ENCODE measurements at places on chromosomes 4 and X.

DNA sequence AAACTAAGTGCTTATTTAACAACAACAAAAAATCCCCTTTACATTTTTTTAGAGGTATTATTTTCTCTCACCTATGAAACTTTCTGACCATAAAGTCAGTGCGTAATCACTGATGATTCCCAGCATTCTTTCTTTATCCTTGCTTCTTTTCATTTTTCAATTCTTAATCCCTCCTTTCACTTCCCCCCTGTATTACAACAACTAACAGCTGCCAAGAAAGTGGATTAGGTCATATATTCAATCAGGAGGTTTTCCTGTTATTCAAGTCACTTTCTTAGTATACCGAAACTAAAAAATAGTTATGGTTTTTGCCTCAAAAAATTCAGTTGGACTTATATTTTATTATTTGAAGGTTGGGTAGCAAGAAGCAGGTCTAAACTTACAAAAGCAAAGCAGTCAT lies 2.1 kb upstream of the STAP1 start:
- DNase-seq, result no peak

DNA sequence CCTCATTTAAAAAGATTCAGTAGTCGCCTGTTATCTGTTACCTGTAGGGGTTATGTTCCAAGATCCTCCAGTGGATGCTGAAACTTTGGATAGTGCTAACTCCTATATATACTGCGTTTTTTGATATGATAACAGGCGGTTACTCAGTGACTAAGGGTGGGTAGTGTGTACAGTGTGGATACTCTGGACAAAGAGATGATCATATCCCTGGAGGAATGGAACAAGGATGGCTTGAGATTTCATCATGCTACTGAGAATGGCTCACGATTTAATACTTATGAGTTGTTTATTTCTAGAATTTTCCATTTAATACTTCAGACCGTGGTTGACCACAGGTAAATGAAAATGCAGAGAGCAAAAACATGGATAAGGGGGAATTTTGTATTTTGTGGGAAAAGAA lies 21.5 kb downstream of the FAM47E start:
- DNase-seq, result no peak

DNA sequence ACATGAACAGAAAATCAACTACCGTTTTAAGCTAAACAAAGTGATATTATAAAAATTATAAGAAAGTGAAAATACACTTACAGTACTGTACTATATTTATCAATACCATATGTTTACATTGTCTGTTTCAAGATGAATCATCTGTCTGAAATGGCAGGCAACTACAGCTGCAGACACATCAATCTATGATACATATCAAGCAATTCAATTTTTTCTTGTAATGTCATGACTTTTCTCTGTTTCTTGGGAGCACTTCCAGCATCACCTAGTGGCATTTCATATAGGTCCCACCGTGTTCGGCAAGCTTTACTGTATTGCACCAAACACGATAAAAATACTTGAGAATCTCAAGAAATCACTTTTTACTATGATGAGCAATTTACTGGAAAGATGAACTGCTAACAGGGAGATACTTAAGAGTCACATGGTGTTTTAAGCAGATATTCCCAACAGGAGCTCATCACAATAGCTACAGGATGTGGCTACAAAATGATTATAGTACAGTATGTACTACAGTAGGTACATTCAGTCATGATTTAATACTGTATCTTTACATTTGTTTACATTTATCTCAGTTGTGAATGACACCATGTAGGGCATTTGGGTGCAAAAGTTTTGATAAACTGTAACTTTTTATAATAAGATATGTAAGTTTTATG lies 207.4 kb downstream of the ADAM29 start:
- DNase-seq, result no peak

DNA sequence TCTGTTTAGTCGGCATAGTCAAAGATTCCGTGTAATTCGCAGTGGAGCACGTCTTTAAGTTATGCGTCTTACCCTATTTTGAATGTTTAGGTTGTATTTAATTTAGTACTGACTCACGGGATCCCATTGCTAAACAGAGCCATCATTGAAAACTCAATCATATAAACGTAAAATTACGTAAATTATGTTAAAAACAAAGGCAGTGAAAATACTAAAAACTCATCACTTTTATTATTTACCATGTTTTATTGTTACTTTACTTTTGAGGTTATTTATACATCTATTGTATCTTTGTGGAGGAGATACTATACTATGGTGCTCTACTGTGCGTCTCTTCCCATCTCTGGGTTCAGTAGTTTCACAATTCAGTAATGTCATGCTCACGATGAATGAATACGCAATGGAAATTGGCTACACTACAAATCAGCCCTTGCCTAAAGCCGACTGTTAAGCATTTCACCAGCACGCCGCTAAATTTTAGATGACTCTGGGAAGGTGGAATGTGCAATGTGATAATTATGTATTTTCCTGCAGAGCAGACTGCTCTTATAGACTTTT lies 944 bp downstream of the FUNDC2 start:
- peak; percentile 75 for DNase-seq

DNA sequence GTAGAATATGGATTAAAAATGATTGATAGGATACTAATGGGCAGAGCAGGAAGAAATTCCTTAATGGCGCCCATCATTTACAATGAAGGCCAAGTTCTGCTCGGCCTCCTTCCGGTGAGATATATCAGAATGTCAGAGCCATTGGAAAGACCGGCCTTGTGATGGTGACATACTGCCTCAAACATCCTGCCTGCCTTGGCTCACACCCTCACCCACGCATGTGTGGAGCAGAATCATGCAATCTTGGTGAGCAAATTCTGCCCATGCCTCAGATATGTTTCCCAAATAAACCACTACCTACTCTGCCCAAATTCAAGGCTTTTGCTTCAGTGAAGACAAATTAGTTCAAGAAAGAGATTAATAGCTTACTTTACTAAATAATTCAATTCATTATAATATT lies 163.3 kb downstream of the MID1 start:
- peak; percentile 16 for DNase-seq

DNA sequence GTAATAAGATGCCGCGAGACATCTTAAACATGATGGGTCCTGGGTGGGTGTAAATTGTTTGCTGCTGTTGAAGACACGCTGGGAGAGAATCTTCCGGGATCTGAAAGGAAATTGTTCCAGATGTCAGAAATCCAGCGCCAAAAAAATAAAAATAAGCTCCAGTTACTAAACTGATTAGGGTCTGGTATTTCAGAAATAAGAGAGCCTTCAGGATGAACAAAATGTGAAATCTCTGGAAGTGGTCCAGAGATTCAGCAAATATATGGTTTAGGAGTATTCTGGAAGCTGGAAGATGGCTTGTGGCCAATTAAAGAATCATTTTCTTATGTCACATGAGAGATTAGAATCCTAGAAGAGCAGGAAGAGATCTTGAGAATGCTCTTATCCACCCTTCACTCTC lies 75.8 kb upstream of the NHS start:
- no peak for DNase-seq

DNA sequence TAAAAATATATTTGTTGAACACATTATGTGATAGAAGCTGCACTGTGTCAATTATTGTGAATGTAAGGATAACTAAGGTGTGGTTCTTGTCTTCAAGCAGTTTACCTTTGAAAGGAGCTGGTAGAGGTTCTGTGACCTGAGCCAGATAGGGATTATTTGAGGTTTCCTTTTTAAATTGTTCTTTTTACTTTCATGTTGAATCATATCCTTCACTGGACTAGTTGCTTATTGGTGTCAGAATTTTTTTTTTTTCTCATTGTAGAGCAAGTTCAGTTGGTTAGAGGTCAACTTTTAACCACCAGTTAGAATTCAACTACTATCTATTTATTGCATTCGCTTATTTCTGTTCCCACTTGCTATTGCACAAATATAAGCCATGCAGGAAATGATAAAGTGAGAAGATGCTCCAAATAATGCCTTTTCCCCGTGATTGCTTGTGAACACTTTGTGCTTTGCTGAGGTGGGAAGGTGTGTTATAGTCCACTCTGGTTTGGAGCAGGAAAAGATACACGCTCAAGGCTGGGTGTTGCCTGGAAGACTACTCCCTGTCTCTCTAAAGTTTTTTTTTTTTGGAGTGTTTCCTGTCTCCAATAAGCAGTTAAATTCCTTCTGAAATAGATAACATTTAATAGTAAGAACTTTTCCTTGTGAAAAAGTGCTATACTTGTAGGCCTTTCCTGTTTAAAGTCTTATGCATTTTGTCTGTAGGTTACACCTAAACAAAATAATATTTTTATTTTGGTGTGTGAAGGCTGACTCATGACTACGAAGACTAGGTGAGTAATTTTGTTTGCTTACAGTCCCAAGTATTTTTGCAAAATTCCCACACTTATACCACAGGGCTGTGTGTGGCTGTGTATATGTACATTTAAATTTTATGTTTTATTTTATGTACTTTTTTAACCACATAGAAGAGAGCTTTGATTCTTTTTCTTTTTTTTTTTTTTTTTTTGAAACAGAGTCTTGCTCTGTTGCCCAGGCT lies 83.8 kb upstream of the LCORL start:
- DNase-seq, result no peak

DNA sequence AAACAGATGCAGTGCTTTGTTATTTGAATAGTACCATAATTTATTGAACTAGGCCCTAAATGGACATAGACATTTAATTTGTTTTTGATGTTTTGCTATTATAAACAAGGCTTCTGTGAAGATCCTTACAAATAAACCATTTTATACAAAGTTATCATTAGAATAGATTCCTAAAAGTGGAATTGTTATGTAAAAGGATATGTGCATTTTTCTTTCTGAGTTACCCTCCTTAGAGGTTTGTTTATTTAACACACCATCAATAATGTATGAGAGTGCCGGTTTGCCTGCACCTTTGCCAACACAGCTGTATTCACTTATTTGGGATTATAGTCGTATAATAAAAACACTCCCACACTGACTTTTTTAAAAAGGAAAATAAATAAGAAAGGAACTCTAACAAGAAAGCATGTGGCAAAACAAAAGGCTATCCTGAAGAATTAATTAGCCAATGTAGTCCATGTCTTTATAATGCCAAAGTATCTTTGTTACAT lies 84.8 kb downstream of the PAK3 start:
- no peak for DNase-seq

- no peak for DNase-seq
These were observed 352 bp upstream of the MAP3K15 start for GRCh38 chrX:19515615-19516105.

GRCh38 chr4:150447356-150447755 lies 134.6 kb upstream of the MAB21L2 start:
- DNase-seq, result no peak

- no peak for DNase-seq
These were observed 77.7 kb upstream of the DCAF8L1 start for GRCh38 chrX:28058901-28059300.

DNA sequence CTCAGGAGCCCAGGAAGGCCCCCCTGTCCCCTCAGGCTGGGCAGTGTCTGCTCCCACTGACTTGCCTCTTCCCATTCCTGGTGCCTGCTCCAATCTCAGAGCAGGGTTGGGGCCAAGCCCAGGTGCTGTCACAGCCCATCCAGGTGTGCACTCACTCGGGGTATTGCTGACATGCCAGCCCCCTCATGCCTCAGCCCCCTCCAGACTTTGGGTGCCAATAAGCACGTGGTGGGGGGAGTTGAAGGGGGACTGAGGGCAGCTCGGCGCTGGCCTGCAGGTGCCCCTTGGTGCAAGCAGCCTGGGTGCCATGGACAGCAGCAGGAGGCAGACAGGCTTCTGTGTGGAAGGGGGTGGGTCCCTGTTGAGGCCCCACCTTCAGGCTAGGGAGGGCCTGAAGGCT lies 28.4 kb downstream of the NAA11 start:
- DNase-seq, result no peak

DNA sequence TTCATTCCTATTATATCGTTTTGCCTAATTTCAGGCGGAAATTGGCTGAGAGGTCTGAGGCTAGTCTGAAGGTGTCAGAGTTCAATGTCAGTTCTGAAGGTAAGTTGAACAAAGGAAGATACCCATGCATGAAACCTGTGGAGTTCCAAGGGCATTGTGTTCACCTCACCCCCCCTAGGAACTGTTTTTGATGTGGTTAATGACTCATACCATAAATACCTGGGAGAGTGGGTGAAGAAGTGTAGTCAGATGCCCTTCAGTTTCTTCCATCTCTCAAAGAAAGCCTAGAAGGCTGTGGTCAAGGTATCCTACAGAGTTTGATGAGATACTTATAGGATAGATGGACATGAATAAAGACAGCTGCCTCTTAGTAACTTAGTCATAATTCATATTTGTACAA lies 2.7 kb downstream of the UTP14A start:
- DNase-seq, result no peak
